ENCODE measurements at places on chromosomes 6 and 20.

GRCh38 chr20:63377951-63378381, 16.8 kb upstream of the CHRNA4 start:
- DNase-seq = no peak

GRCh38 chr6:31892821-31893220, 4.7 kb downstream of the EHMT2 start:
- DNase-seq = no peak

GRCh38 chr6:79186564-79186963, 47.9 kb downstream of the HMGN3 start:
- DNase-seq = no peak

DNA sequence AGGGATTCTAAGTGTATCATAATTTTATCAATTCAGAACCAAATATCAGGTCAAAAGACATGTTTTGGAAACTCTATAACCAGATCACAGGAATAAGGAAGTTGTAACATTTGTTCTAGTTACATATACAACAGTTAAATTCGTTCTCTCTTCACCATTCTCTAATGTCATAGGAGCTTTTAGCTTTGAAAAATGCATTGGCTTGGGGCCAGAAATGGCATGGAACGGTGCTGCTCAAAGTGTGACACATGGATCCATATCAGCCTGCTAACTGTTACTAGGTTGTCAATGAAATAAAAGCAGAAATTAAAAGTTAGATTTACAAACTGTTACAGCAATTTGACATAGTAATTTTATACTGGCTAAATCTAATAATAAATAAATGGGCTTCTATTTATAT, 120.3 kb downstream of the LCA5 start:
- DNase-seq = no peak

DNA sequence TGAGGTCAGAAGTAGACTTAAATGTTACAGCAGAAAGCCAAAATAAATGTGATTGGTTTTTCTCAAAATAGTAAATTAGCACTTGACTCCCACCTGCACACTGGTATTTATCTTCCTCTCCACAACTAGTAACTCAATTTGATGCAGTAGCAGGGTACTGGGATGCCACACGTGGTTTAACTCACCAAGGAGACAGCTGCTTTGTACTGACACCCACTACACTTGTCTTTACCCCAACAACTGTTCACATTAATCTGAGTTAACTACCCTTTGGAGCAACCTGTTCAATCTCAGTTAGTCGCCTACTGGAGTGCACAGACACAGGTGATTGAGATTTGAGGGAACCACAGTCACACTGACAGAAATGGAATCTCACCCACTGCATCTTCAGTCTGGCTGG, 242.1 kb downstream of the PRKN start:
- DNase-seq = no peak

DNA sequence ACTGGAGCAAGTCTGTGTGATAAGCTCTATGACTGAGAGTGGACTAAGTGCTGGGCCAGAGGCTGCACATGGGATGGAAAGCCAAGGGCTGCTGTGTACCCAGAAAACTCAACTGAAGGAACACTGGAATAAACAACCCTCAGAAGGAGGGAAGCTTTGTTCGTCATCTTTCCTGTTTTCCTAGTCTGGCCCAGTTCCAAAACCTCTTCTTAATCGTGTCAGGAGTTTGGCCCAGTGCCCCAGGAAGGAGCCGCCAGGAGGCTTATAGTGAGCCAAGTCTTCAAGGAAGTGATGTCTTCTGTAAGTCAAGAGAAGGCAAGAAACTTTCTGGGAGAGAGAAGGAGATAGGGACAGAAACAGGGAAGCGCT, 23.3 kb upstream of the TOP1 start:
- DNase-seq = no peak

DNA sequence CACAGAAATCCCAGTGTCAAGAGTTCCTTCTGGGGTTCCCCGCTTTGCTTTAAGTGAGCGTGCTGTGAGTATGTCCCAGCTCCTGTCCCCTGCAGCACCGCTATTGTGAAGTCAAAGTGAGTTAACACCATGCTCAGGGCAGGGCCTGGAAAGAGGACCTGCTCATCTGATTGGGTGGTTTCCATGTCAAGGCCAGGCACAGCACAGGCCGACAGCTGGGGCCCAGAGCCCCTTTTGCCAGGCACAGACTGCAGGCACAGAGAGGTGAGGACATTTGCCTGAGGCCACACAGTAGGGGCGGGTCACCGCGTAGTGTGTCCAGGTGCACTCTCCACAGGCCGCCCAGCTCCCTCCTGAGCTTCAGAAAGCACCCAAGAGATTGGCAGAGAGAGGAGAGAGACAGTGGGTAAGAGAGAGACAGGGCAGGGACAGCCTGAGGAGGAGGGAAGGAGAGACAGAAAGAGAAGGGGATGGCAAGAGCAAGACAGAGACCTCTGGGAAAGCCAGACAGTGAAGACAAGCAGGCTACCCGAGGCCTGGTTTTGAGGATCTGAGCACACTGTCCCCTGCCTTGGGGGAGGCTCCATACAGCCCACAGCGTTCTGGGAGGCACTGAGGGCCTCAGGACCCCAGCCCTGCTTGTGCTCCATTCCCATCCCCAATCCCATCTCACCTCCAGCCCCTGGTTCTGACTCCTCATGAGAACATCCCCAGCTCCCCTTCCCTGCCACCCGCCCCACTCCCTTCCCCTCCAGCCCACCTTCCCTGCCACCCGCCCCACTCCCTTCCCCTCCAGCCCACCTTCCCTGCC, 6.5 kb upstream of the BPIFB1 start:
- no peak for DNase-seq
